RWPE2 (cell line): ENCODE measurements at places on chromosomes 6 and 20.
A peak's percentile ranks its signal among the peaks of the same experiment; 100 is the strongest.

DNA sequence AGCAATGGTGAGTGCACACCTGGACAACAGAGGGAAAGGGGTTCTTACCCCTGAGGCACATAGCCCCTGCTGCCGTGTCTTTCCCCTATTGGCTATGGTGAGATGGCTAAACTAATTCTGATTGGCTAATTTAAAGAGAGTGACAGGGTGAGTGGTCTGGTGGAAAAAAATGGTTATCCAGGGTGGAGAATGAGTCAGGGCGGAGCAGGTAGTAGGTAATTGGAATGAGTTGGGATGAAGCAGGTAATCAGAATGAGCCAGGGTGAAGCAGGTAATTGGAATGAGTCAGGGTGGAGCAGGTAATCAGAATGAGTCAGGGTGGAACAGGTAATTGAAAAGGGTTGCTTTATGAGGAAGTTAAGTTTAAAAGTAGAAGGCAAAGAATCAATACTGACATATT, 200.3 kb downstream of the EYA4 start:
- DNase-seq: no peak

DNA sequence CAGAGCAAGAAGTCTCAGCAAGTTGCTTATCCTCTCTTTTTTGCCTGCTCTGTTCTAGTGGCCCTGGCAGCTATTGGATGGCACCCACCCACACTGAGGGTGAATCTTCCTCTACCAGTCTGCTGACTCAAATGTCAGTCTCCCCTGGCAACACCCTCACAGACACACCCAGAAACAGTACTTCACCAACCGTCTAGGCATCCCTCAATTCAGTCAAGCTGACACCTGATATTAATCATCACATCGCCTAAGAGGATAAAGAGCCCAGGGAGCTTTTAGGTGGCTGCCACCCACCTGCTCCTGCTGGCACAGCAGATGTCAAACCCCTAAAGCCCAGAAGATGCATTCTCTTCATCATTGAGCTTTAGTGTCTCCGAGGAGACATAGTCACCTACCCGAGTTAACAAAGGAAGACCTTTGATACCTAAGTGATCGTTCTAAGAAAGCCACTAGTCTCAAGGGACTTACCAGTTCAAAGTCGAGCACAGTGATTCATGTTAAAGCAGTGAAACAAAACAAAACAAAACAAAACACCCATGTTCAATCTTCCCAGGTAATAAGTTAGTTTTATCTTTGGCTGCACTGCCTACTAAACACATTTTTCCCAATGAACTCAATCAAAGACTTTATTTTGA, 97.7 kb upstream of the KCNQ5 start:
- no peak for DNase-seq

DNA sequence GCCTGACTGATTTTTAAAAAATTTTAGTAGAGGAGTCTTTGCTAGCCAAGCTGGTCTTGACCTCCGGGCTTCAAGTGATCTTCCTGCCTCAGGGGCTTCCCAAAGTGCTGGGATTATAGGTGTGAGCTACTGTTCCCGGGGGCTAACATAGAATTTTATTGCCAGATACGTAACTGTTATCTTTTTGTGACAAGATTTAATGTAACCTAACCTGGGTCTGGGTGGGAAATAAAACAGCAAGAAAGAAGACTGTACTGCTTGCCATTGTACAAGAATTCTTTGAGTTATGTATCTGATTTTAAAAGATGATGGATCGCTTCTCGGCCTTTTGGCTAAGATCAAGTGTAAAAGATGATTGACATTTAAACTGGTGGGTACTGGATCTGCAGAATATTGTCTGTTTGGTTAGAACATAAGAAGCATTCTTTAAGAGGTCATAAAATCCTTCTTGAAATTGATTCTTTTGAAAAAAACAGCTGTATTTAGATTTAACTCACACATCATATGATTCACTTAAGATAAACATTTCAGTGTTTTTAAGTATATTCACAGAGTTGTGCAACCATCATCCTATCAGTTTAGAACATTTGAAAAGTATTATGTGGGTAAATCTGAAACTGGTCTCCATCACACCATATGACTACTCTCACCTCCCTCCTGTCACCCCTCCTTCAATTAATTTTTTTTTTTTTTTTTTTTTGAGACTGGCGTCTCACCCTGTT, 21.6 kb downstream of the TPX2 start:
- DNase-seq: no peak

DNA sequence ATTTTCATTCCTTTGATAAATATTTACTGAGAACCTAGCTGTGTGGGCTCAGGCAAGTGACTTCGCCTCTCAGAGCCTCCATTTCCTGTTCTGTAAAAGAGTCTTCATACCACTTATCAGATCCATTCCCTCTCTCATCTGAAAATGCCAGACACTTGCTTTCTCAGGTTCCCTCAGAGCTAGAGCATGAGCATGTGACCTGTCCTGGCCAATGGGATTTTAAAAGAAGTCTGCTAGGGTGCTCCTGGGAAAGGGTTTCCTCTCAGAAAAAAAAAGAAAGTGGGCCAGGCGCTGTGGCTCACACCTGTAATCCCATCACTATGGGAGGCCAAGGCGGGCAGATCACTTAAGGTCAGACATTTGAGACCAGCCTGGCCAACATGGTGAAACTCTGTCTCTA, 5.3 kb downstream of the KCNB1 start:
- no peak for DNase-seq

DNA sequence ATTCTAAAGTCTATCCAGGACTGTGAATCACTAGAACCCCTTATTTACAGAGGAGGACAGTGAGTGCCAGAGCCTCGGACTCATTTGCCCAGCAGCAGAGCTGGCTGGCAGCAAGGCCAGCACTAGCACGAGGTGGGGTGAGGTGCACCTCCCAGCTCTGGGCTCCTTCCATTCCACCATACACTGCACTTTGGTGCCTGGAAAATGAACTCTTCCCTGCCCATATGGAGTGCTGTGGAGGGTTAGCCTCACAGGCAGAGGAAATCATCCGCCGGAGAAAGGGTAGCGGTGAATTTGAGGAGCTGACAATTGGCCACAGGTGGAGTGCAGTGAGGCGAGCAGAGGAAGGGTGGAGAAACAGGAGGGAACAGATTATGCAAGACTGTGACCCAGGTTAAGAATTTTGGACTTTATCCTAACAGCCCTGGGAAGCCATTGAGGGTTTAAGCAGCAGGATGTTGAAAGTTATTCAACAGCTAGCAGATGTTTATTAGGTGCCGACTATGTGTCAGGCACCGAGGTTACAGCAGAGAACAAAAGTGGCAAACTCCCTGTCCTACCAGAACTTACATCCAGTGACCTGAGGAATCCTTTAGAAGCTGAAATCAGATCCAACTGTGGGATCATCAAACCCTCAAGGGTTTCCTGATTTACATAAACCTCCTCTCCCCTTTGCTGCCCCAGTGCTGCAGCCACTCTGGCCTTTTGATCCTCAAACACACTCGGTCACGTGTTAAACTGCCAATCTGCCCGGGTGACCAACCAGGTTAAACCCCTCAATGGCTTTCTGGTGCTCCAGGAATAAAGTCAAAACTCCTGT, 6.2 kb downstream of the TRIM26 start:
- no peak for DNase-seq

DNA sequence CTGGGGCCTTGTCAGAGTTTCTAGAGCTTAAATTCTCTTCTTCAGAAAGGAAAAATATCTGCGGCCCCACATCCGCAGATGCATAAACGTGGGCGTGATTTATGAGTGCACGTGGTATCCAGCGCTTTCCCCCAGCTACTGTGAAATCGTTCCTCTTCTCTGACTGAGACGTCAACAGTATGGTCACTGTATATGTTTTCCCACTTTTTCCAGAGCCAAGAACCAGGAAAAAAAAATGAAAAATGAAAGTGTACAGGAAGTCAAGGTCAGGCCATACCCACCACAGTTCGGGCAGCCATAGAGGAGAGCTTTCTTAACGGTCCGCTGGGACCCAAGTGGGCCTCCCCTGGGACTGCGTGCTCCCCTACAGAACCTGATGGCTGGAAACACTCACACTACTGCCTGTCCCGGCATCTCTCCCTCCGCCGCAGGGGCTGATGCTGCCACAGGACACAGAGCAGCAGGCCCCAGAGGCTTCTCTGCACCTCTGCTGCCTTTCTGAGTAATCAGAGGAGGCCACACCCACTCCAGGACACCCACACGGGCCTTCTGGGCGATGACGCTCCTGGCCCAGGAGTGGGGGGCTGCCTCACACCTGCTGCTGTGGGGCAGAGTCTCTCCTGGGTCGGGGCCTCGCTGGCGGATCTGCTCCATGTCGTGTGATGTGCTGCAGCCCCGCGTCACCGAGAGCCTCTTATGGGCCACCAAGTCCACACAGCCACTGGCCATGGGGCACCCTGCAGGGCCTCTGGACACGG, 16.4 kb upstream of the STX16 start:
- peak; percentile 84 for DNase-seq

DNA sequence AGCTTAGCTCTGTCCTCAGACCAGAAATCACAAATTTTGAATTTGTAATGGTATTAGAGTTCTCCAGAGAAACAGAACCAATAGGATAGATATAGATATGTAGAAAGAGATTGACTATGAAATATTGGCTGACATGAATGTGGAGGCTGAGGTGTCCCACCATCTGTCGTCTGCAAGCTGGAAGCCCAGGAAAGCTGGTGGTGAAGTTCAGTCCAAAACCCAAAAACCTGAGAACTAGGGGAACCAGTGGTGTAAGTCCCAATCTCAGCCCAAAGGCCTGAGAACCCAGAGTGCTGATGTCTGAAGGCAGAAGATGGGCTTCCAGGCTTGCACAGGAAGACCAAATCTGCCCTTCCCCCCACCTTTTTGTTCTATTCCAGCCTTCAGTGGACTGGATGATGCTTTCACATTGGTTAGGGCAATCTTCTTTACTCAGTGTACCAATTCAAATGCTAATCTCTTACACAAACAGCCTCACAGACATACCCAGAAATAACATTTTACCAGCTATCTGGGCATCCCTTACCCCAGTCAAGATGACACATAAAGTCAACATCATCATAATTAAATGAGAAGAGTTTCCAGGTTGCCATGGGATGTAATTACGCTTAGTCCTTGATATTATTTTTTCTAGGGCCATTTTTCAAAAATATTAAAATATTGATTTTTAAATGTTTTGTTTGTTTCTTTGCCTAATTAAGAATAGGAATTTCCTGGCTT, 570.8 kb downstream of the UTRN start:
- DNase-seq: no peak

DNA sequence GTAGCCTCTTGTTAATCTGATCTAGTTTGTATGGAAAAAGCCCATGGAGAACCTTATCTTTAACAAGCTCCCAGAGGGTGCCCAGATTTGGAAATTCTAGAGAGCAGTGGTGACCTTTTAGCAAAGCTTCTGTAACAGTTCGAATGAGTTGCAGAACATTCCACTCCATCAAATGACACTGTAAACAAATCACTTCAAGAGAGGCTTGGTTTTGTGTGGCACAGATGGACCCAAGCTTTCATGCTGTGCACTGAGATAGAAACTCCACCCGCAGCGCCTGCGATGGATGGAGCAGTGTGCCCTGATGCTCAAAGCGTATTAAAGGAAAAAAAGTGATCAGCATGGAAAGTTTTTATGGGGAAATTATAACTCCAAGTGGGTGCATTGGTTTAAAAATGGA, 55.1 kb upstream of the ISM1 start:
- no peak for DNase-seq

GRCh38 chr20:2523919-2524708, 12.3 kb upstream of the TMC2 start:
- no peak for DNase-seq
